ENCODE measurements at places on chromosomes 16 and 17.

GRCh38 chr16:85738923-85739715 lies 11.8 kb downstream of the C16orf74 start:
- DNase-seq: no peak

DNA sequence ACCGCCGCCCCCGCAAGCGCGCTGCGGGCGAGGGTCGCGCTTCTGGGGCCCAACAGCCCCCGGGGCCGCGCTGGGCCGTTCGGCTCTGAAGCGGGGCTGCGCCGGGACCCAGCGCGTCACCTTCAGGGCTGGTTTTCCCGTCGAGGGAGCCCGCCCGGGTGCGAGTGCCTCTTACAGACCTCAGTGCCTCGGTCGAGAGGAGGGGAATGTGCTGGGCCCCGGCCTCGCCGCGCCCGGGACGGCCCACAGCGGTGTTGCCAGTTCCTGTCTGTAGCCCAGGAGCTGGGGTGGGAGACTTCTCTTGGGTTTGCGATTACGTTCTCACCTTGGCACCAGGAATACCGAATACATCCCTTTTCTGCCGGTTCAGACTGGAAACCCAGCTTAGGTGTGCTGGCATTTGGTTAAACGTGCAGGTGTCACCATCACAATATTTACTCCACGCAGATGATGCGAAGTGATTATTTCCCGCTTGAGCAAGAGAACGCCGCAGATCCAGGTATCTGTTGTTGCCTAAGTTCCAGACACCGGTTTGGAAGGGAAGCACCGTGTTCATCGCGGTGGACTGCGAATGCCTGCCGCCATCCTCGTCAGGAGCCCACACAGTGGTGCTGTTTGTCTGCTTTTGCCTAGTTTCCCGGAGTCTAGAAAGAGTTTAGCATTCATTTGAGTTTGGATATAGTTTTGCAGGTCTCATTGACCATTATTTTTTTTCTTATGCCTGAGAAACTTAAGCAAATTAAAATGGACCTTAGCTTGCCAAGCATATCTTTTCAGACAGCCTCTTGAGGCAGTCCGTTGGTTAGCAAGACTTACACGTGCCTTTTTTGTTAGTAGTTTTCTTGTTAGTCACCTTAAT lies 914 bp downstream of the MAP1LC3B start:
- no peak for DNase-seq

- DNase-seq: no peak
Observed at GRCh38 chr17:7676533-7676932, 10.8 kb downstream of the TP53 start.

- no peak for DNase-seq
Observed at GRCh38 chr16:10581507-10581906, 1.1 kb upstream of the EMP2 start.

DNA sequence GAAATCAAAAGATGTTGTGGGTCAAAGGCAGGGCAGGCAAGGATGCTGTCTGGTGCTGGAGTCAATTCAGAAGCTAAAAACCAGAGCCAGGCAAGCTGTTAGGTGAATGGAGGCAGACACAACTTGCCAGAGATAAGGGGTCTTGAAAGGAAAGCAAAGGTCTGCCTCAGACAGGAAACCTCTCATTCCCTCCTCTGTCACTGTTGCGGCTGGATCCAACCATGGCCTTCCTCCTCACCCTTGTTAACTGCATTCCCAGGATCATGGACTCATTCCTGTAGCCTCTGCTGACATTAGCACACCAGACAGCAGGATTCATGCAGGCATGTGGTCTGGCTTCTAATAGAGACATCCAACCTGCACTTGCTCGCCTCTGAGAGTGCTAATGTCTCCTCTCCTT lies 186.7 kb upstream of the HS3ST3A1 start:
- no peak for DNase-seq

GRCh38 chr16:56355786-56356275 lies 69.5 kb downstream of the AMFR start:
- no peak for DNase-seq

DNA sequence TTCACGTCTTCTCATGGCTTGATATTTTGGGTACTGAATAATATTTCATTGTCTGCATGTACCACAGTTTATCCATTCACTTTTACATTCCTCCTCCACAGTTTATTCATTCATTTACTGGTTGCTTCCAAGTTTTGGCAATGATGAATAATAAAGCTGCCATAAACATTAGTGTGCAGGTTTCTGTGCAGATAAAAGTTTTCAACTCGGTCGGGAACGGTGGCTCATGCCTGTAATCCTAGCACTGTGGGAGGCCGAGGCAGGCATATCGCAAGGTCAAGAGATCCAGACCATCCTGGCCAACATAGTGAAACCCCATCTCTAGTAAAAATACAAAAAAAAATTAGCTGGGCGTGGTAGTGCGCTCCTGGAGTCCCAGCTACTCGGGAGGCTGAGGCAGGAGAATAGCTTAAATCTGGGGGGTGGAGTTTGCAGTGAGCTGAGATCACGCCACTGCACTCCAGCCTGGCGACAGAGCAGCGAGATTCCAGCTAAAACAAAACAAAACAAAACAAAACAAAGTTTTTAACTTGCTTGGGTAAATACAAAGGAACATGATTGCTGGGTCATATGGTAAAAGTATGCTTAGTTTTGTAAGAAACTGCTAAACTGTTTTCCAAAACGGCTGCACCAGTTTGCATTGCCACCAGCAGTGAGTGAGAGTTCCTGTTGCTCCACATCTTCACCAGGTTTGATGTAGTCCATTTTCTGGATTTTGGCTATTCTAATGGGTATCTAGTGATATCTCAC lies 89.5 kb downstream of the WWP2 start:
- DNase-seq: no peak
